ENCODE measurements at places on chromosomes 3 and 15.

DNA sequence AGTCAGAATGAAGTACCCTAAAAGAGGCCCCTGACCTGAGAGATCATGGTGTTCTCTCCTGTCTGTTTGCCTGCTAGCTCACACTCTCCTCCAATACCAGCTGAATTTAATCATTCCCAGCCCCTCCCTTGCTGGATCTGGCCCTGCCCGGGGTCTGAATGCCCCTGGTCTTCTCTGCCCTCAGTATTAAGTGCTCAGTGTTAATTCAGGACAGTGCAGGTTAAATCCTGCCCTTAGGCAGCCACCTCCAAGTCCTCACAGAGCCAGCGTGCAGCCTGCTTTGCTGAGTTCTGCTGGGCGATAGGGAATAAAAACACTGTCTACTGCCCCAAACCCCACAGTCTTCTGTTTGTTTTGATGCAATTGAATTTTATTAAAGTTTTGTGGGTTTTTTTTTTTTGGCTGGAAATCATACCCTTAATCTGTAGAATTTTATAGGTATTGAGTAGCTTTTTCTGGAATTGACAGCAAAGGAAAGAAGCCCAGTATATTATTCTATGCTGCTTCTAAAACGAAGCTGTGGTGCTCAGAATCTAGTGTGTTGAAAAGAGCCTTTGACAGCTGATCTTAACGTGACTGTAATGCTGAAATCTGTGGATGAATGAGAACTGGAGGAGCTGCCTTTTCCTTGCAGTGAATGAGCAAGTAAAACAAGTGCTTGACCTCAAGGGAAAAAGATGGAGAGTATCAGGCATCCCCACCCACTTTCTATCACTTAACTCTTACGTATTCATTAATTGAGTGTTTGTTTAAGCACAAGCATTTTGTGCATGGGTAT is 12.3 kb upstream of the BDH1 start:
- no peaks in the 10 kb centered on the region for H3K27me3 ChIP-seq
- no peak overlapping the region for H3K27ac ChIP-seq
- no peak overlapping the region for H3K4me3 ChIP-seq
- no peaks in the 10 kb centered on the region for H3K4me1 ChIP-seq
- no peaks in the 10 kb centered on the region for H3K36me3 ChIP-seq
- DNase-seq: no peak

DNA sequence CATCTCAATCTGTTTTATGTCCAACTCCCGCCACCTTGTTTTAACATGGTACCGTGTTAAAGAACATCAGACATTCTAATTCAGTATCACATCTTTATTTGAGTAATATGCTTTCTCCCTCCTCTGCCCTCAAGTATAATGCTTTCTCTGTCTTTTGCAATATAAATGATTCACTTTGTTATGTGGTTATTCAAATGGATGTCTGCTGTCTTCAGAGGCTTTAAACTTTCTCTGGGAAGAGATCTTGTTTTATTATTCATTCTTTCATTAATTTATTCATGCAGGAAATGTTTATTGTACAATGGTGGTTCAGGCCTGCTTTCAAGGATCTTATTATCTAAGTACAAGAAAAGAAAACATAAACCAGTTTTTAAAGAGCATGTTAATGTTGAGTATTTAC is 57.1 kb downstream of the RAP2B start:
- H3K27ac ChIP-seq: no peak overlapping the region
- DNase-seq: no peak
- H3K4me3 ChIP-seq: no peak overlapping the region
- H3K4me1 ChIP-seq: peaks cover 2% of the 10 kb centered on the region
- H3K27me3 ChIP-seq: no peaks in the 10 kb centered on the region

GRCh38 chr3:75075158-75075557 is 460.7 kb upstream of the CNTN3 start:
- DNase-seq: no peak
- no peaks in the 10 kb centered on the region for H3K27me3 ChIP-seq
- no peak overlapping the region for H3K27ac ChIP-seq
- H3K36me3 ChIP-seq: no peaks in the 10 kb centered on the region

GRCh38 chr15:47806008-47806407 is 88.7 kb downstream of the SEMA6D start:
- no peak overlapping the region for H3K4me3 ChIP-seq
- H3K4me1 ChIP-seq: no peaks in the 10 kb centered on the region
- H3K27me3 ChIP-seq: no peaks in the 10 kb centered on the region

All from neuronal stem cell (in vitro differentiated cells).